ENCODE measurements at places on chromosomes 5 and 9. TPM values are rescaled to one million over a fixed set of nuclear protein-coding genes. Genes with fewer than 3 reads are reported as not detected.

PARP8 gene
- 30.4 TPM for total RNA-seq

PCDHB8 gene
- 4.5 TPM for total RNA-seq

AGXT2 gene
- not detected for total RNA-seq

IFNE gene
- total RNA-seq: not detected

BARHL1 gene
- total RNA-seq: not detected

NKD2 gene
- total RNA-seq: 0.89 TPM

DNA sequence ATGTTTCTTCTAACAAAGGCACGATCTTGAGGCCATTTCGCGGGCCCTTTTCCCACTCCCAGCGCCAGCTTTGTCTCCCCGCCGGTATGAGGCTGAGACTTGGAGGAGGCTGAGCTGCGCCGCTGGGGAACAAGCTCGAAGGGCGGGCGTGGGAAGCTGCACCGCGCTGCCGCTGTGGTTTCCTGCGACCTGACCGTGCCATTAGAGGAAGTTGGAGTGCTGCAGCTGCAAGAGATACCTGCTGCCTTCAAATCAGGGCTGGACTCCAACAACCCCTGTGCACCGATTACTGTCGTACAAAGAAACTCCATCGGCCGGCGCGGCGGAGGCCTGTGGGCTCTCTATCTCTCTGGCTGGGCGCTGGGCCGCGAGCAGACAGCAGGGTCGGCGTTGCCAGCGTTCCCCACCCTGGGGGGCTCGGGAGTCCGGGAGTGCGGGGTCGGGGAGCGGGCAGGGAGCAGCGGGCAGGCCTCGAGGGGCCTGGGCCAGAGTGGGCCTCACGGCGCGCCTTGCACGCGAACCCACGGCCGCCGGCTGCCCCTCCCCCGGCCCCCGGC, 1.3 kb upstream of the ERBIN start:
- DNase-seq: peak; percentile 80

DNA sequence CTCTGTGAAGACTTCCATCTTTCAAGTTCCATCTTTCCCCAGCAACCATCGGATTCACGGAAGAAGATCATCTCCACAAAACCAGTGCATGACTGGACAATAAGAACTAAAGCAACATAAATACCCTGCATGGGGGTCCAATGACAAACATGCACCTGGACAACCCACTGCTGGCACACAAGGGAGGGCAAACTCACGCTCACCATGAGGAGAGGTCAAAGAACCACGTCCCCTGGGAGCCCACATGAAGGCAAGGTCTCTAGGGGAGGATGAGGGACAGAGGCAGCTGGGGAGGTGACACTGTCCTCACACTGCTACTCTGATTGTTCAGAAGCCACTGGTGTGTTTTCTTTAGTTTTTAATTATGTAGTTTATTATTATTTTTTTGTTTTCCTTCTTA, 190.8 kb downstream of the MED10 start:
- no peak for DNase-seq

DNA sequence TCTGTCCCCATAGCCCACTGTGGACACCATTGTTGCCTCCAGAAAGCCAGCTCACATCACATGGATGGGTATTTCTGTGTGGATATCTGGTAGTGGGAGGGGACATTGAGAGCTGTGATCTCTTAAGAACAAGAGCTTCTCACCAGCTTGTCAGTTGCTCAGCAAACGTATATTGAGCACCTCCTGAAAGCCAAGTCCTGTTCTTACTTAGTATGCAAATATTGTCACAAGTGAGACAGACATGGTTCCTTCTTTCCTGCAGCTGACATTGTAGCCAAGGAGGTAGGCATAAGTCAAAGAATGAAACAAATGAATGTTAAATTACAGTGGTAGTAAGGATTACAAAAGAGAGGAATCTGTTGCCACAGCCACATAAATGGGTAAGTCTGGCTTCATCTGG, 3.8 kb downstream of the TCOF1 start:
- no peak for DNase-seq

GRCh38 chr5:92907938-92908606, 672.9 kb downstream of the NR2F1-AS1 start:
- no peak for DNase-seq

DNA sequence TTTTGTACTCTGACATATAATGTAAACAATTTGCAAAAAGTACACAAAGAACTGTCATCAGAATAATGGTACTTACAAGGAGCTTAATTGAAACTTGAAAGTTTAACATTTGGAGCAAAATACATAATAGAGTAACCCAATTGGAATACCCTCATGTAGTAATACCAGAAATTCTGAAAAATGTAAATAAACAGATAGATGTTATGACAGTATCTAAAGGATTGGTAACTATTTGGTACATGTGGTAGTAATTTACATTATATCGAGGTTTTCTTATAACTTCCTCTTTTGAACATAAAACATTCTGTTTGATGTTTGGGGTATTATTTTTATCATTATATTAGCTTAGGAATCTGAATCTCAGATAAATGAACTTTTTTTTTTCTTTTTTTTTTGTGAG, 211.7 kb upstream of the ELL2 start:
- DNase-seq: no peak

- no peak for DNase-seq
Measured at GRCh38 chr5:10290438-10290837, 17.3 kb downstream of the CMBL start.

DNA sequence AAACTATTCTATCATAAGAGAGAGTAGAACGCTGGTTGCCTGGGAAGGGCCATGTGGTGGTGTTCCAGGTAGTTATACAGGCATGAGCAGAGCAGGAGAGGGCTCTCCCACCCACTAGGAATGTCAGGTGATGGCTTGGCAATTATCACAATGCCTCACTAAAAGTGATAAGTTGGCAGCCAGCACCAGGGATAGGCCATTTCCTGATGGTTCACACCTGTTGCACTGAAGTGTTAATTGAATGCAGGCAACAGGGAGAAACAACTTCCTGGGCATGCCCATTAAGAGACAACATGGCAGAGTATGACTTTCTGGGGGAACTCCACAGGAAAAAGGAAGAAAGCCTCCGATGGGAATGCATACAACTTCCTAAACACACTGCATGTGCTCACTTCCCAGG, 593.2 kb downstream of the ELAVL2 start:
- DNase-seq: no peak

DNA sequence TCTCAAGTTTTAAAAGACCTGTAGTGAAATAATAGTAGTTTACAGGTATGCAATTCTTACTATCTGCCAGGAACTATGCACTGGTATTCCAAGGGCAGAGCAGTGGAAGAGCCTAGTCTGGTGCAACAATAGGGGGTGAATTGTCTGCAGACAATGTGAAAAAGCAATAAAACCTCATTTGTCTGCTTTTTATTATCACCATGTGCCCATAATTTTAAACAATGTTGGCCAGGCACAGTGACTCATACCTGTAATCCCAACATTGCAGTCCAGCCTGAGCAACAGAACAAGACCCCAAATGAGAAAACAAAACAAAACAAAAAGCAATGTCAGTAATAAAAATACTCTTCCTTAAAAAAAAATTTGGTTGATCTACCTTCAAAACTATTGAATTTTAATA, 12.2 kb upstream of the SLC44A1 start:
- no peak for DNase-seq

- no peak for DNase-seq
Measured at GRCh38 chr9:13481274-13481673, 201.8 kb upstream of the MPDZ start.

DNA sequence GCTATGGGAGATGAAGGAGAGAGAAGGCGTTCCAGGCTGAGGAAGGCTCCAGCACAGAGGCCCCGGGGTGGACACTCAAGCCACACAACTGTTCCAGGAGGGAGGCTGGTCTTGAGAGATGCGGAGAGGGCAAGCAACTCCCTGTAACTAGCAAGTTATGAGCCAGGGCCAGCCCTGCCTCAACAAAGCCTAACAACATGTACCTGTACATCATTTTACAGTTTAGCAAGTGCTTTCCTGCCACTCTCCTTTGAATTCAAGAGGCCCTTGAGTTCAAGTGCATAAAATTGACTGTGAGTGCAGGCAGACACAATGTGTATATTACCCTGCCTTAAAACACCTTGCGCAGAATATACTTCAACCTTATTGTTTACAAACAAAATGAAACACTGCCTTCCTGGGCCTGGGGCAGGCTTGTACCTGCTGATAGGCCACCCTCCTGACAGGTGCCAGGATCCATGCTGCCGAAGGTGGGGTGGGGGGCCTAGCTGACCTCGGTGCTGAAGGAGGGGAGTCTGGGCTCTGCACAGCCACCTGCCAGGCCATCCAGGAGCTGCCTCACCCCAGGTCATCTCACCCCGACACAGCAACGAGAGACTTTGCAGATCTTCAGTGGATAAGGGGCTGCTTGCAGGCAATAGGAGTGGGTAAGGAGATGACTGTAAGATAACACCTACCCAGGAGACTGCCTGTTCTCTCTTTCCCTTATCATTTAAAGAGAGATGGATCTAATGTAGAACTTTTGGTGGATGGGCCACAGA, 80.0 kb downstream of the PPARGC1B start:
- no peak for DNase-seq

- no peak for DNase-seq
Measured at GRCh38 chr9:16661816-16662215, 208.7 kb downstream of the BNC2 start.

DNA sequence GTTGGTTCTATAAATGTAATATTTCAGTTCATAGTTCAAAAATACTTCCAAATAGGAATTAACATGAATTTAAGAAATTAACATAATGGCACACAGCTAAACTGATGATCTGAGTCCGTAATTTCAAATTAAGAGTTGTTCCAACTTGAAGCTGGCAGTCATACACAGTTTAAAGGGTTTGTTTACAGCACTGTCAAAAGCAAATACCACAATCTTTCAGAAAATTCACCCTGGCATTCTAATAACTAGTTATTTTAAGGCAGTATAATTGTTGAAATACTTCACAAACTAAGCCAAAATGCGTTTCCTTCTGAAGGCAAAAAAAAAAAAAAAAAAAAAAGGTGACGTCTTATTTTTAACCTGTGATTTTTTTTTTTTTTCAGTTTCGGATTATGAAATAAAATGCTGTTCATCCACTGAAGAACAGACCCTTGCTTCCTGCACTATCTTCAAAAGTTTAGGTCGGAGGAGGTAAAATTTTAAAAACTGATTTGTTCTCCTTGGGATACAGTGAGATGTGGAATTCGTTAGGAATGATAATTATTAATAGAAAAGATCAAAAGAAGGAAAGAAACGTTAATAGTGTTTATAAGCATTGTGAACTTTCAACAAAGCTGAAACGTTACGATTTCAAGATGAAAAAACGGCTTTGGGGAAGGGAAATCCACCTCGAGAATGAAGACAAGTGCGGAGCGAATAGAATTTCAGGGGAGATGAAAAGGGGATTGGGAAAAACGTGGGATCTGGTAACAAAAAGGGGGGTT, 850 bp downstream of the IL6ST start:
- no peak for DNase-seq
